ENCODE measurements at places on chromosomes 7 and 10. TPM values are rescaled to one million over a fixed set of nuclear protein-coding genes. Genes with fewer than 3 reads are reported as not detected.
A peak's percentile ranks its signal among the peaks of the same experiment; 100 is the strongest.

GRCh38 chr10:101783736-101784118 lies 481 bp upstream of the NPM3 start:
- peaks cover 16% of the 10 kb centered on the region for H3K27me3 ChIP-seq
- peaks cover 43% of the 10 kb centered on the region for H3K36me3 ChIP-seq
- DNase-seq, result no peak
- H3K27ac ChIP-seq, result peak overlapping the region; percentile 50

Gene EIF4H
- 192 TPM for total RNA-seq

DNA sequence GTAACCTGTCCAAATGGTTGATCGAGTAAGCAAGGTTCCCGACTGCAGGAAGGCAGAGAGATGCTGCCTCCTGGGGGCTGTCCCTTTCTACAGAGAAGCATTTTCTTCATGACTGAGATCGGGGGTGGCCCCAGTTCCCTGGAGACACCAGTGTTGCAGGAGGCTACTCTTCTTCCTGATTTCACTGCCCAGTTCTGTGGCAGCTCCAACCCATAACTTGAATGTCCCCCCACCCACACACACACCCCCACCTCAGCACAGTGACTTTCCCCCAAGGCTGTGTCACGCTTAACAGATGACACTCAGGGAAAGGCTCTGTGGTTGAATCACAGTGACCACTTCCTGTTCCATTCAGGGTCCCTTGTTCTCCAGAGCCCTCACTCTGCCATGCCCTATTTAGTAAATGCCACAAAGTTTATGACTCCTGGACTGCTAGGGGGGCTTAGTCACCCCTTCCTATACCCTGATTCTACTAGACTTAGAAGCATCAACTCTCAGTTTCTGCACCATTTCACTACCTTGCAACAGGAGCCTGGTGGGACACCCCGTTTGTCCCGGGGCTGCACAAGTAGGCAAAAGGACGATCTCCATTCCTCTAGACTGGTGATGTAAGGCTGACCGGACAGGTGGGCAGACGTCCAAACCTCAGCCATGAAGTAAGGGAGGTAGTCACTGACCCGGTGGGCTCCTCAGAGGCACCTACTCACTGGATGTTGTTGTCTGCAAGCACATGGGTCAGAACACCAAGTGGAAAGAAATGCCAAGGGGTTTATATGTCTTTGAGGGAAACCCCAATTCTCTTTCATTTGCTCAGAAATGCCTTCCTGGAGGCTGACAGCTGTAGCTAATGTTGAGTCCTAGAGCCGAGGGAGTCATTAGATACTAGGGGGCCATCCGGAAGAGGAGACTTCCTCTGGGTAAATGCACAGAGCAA lies 31.3 kb upstream of the SMC3 start:
- DNase-seq, result no peak
- H3K27me3 ChIP-seq, result peaks cover 4% of the 10 kb centered on the region
- no peaks in the 10 kb centered on the region for H3K4me1 ChIP-seq

DNA sequence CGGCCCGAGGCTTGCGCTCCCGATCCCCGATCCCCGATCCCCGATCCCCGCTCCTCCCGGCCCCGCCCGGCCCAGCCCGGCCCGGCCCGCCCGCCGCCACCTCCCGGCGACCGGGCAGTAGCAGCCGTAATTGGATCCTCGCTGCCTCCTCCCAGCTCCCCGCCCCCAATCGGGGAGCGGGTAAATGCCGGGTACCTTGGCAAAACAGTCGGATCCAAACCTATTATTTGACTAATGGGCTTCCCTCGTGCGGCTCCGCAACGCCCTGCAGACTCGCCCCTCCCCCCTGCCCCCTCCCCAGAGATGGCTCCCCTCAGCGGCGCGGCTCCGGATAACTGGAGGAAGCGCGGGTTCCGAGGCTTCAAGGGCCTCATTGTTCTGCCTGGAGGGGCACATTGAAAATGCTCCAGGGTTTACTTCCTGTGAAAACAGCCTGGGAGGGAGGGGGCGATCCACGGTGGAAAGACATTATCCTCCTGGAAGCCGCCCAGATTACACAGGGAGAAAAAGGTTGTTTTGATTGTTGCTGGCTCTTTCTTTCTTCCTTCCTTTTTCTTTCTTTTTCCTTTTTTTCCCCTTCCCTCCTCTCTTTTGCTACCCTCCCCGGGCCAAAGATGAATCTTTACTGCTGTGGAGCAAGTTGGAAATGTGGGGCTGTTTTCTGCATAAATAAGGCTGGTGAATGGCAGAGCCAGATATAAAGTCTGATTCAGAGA lies 94.7 kb upstream of the ZMIZ1 start:
- H3K4me3 ChIP-seq, result peak overlapping the region; percentile 60
- H3K4me1 ChIP-seq, result peaks cover 58% of the 10 kb centered on the region
- peak; percentile 57 for DNase-seq

Gene JAKMIP3
- 0.44 TPM for total RNA-seq

GRCh38 chr10:48799341-48800006 lies 114.8 kb downstream of the WDFY4 start:
- DNase-seq, result no peak
- no peak overlapping the region for H3K27ac ChIP-seq
- H3K27me3 ChIP-seq, result no peaks in the 10 kb centered on the region
- H3K4me3 ChIP-seq, result no peak overlapping the region

Gene CDH23
- 20.1 TPM for total RNA-seq

Gene DNAJC12
- 2.0 TPM for total RNA-seq

DNA sequence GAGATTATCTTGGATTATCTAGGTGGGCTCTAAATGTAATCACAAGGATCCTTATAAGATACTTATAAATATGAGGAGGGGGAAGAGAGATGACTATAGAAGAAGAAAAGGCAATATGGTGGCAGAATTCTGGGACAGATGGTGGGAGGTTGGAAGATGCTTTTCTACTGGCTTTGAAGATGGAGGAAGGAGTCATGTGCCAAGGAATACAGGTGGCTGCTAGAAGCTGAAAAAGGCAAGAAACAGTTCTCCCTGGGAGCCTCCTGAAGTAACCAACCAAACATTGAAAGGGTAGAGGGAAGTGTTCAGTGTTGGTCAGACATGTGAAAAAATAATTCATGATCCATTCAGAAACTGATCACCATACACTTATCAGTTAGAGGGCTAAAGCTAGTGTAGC lies 213.3 kb downstream of the WDR11 start:
- no peak for DNase-seq
- H3K27me3 ChIP-seq, result no peaks in the 10 kb centered on the region
- H3K4me3 ChIP-seq, result no peak overlapping the region
- H3K4me1 ChIP-seq, result no peaks in the 10 kb centered on the region

Gene ERCC6
- 20.3 TPM for total RNA-seq
